Type B pancreatic cell (in vitro differentiated cells): ENCODE measurements at places on chromosomes 4 and X.

DNA sequence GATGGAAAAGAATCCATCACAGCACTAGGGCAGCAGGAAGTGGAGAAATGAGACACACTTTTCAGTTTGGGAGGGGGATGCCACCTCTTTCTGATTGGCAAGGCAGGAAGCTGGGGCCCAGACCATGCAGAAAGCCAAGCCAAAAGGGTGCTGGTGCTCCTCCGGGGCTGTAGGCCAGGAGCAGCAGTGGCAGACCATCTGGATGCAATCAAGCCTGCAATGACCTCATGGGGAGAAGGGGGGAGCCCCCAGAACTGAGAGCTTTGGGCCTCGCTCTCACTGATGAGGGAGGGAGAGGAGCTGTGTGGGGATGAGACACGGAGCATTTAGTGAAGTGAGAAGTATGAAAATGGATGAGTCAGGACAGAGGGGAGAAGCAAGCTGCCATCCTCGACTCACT lies 141.3 kb upstream of the NALF2 start:
- DNase-seq, result no peak

- DNase-seq, result no peak
Observed at GRCh38 chrX:49111791-49112190, 11.7 kb downstream of the GPKOW start.

- DNase-seq, result no peak
Observed at GRCh38 chrX:13215729-13216128, 104.1 kb downstream of the ATXN3L start.

- DNase-seq, result no peak
Observed at GRCh38 chrX:150889131-150889530, 9.3 kb downstream of the CD99L2 start.

DNA sequence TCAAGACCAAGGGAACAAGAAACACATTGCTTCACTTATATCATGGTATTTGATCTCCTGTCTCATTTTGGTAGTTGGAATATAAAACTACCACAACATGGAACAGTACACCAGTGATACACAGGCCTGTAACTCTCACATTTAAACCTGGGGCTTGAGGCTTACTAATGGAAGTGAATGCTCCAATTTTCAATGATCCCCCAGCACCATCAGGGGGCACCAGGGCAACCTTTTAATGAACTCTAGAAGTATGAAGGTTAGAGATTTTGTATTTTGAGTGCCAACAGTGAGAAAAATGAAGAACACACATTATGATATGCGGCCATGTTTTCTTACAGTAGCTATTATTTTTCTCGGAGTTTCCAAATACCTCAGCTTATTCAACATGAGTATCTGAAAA lies 50.7 kb downstream of the C4orf33 start:
- DNase-seq, result no peak

DNA sequence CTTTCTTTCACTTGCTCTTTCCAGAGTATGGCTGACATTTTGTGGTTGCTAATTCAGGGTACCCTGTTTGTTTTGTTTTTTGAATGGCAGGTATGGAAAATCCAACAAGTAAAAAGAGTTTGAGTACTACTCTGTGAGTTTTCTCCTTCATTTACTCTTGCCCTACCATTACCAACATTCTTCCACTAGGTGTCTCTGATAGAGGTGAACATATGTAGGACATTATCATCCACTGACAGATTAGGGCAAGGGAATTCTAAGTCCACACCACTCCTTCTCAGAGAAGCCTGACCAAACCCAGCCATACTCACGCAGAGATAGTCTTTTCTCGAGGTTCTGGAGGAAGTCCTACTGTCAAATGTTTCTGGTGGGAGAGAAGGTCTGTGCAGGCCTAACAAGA lies 36.7 kb upstream of the HDAC8 start:
- no peak for DNase-seq
